Fibroblast of lung (primary cell): ENCODE measurements at places on chromosomes 4 and X.
A peak's percentile ranks its signal among the peaks of the same experiment; 100 is the strongest.

GRCh38 chr4:7771056-7771455, 168.6 kb downstream of the AFAP1 start:
- no peak for DNase-seq

- no peak for DNase-seq
Observed at GRCh38 chr4:123980736-123981300, 584.2 kb downstream of the SPRY1 start.

GRCh38 chrX:110104078-110104477, 101.2 kb downstream of the TMEM164 start:
- no peak for DNase-seq

DNA sequence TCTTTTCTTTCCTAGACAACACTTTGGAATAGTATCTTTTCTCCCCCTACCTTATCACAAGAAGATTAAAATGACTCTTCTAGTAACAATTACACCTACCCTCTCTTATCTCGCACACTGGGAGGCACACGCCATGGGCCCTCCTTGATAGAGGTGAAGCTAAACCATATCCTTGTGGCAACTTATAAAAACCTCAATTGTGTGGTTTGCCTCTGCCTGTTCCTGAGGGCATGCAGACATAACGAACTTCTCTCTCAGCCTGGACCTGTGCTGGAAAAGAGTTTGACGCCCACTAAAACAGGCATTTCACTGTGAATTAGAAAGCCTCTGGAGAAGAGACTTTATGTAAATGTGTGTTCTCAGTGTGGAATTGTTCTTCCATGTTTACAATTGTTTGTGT, 141.2 kb downstream of the NDST3 start:
- DNase-seq = peak; percentile 19

GRCh38 chr4:173446416-173446815, 47.5 kb upstream of the SCRG1 start:
- DNase-seq = no peak
